ENCODE measurements at places on chromosomes 6 and 20.

- DNase-seq = no peak
Measured at GRCh38 chr20:50520222-50520880, 10.2 kb downstream of the PTPN1 start.

DNA sequence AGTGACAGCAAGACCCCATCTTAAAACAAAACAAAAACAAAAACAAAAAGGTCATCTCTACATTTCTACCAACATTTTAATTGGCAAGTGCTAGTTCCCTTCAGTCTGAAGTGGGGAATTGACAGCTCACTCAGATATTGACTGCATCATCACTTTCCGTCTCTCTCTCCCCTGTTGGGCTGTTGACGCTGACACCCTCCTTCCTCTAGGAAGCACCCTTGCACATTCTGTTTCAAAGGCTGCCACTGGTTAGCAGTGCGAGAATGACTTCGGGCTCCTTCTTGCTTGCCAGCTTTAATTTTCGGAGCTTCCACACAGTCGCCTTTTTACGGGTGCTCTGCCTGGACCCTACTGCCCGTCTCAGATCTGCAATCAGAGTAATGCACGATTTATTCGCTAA is 96.6 kb upstream of the INSM1 start:
- no peak for DNase-seq

- no peak for DNase-seq
Measured at GRCh38 chr6:101395345-101395744, 1.8 kb downstream of the GRIK2 start.

GRCh38 chr20:37220731-37221130 is 40.9 kb downstream of the GHRH start:
- no peak for DNase-seq

All from activated CD4-positive, CD25-positive, alpha-beta regulatory T cell (primary cell).